ENCODE measurements at places on chromosomes 1 and 21.
A peak's percentile ranks its signal among the peaks of the same experiment; 100 is the strongest.

GRCh38 chr1:6359216-6360116 is 34.1 kb downstream of the ACOT7 start:
- DNase-seq = peak; percentile 73

- peak; percentile 54 for DNase-seq
Measured at GRCh38 chr1:200029035-200029821, 1.7 kb downstream of the NR5A2 start.

DNA sequence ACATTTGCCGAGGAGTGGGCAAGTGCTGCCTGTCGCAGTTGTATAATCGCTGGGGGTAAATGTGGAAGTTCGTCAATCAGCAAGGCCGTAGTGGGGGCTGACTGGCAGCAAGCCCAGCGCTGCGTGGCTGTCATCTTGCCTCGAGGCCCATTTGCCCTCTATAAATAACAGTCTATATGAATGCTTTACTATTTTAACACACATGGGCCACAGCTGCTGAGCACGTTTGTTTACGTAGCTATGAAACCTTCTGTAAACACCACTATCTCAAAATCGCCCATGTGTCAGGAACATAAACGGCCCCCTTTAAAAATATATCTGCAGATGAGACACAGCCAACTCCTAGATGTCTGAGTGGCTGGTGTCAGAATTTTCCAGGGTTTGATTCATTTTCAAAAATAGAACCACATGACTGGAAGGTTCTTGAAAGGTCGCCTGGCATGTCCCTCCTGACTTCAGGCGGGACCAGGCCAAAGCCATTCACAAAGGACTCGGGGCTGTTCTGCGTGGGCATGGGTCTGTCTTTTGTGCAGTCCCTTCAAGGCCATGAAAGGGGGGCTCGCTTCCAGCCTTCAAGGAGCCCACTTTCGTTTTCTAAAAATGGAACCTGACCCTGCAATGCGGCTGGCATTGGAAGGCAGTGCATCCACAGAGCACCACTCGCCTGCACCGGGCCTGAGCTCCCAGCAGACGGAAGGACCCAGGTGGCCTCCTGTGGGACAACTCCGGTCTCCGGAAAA is 205.5 kb downstream of the KCNJ6 start:
- no peak for DNase-seq

GRCh38 chr1:5680600-5680999 is 311.6 kb downstream of the NPHP4 start:
- no peak for DNase-seq

DNA sequence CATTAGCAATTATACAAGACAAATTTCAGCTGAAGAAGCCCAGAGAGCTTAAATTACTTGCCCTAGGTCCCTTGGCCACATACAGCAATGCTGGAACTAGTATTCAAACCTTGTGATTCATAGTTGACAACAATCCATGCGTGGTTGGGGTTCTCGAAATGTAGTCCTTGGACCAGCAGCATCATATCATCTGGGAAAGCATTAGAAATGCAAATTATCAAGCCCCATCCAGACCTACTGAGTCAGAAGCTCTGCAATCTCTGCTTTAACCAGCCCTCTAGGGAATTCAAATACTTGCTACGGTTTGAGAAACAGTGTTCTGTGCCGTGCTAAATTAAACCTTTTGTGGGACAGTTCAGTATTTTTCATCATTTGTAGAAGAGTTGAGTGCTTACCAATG is 65.1 kb downstream of the CLIC6 start:
- no peak for DNase-seq

GRCh38 chr1:93676427-93676826 is 5.2 kb downstream of the BCAR3 start:
- DNase-seq = no peak

- DNase-seq = no peak
Measured at GRCh38 chr1:177632923-177633615, 336.8 kb downstream of the SEC16B start.

DNA sequence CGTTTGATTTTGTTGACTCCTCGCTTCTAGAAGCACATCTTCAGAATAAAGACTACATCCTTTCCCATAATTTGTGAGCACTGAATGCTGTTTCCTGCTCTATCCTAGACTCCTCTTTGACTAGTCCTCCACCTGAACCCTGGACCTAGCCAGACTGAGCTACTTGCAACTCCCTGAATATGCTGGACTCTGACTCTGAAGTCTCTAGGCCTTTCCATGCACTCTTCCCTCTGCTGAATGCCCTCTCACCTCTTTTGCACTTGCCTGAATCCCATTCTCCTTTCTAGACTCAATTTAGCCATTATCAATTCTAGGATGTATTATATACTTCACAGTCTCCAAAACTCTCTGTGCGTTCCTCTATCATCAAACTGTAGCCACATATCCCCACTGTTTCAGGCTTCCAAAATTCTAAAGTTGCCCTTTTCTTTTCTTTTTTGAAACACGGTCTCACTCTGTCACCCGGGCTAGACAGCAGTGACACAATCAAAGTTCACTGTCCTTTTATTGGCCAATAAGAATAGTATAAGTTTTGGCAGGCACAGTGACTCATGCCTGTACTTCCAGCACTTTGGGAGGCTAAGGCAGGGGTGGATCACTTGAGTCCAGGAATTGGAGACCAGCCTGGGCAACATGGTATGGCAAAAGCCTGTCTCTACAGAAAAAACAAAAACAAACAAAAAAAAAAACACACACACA is 127.0 kb downstream of the LTN1 start:
- no peak for DNase-seq

DNA sequence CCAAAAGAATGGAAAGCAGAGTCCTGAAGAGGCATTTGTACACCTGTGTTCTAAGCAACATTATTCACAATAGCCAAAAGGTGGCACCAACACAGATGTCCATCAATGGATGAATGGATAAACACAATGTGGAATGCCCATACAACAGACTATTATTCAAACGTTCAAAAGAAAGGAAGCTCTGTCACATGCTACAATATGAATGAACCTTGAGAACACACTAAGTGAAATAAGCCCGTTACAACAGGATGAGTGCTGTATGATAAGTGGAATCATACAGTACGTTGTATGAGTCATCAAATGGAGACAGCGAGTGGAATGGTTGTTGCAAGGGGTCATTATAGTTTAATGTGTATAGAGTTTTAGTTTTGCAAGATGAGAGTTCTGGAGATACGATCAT is 80.1 kb downstream of the SH3BGR start:
- no peak for DNase-seq

DNA sequence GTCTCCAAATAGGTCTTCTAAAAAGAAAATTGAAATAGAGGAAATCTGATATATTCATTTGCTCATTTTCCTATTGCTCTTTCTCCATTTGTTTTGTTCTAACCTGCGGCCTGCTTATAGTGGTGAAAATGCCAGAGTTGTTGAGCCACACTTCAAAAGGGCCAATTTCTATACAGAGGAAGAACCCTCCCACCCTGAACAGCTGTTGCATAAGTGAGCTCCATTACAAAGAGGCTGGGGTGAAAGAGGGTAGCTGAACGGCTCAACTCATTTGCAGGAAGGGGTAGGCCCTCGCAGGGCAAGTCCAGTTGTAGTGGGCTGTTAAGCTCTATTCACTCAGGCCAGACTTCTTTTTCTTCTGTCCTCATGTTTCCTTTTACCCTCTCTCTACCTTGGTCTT is 8.8 kb downstream of the ADCY10 start:
- peak; percentile 43 for DNase-seq

- no peak for DNase-seq
Measured at GRCh38 chr21:44942566-44942965, 2.7 kb downstream of the SLX9 start.

DNA sequence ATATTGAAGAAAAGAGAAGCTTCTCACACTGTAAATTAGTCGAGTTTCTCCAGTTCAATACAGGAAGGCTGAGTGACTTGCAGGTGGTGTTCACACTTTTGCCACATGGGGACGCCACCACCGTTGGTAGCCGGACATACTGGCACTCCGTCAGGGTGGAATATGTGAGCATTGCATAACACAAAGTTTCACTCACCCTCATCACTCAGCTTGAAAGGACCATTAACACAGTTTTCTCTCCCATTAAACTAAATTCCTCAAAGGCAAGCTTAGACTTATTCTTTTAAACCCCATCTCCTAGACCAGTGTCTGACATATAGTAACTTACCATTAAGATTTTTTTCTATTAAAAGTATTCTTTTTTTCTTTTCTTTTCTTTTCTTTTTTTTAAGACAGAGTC is 105.3 kb upstream of the SERBP1 start:
- DNase-seq = peak; percentile 90

DNA sequence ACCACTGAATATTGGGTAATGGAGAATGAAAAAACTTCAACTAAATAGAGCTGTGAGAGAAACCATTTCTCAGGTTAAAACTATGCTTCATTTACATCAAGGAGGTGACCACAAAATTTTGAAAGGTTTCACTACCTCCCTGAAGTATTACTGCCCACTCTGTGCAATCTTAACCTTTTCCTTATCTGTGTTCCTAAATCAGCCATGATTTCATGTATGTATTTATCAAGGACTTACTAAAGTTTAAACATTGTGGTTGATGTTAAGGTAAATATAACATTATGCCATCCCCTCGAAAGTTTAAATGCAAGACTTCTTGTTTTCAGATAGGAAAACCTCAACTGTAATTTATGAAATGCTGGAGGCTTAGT is 84.4 kb downstream of the CLEC20A start:
- DNase-seq = no peak

DNA sequence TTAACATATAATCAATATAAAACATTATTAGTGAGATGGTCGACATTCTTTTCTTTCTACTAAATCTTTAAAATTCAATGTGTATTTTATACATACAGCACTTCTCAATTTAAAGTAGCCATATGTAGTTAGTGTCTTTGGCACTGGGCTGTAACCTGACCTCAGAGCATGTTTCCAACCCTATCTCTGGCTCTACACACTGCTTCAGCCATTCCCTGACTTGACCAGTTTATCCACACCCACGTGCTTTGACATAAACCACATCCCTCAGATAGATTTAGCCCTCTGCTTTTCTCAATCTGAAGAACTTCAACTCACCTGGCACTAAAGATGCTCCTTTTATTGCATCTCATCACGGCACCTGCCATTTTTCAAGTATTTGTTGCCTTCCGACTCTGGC is 58.3 kb downstream of the RGS2 start:
- no peak for DNase-seq

- no peak for DNase-seq
Measured at GRCh38 chr1:161705537-161705936, 1.5 kb upstream of the FCRLA start.

DNA sequence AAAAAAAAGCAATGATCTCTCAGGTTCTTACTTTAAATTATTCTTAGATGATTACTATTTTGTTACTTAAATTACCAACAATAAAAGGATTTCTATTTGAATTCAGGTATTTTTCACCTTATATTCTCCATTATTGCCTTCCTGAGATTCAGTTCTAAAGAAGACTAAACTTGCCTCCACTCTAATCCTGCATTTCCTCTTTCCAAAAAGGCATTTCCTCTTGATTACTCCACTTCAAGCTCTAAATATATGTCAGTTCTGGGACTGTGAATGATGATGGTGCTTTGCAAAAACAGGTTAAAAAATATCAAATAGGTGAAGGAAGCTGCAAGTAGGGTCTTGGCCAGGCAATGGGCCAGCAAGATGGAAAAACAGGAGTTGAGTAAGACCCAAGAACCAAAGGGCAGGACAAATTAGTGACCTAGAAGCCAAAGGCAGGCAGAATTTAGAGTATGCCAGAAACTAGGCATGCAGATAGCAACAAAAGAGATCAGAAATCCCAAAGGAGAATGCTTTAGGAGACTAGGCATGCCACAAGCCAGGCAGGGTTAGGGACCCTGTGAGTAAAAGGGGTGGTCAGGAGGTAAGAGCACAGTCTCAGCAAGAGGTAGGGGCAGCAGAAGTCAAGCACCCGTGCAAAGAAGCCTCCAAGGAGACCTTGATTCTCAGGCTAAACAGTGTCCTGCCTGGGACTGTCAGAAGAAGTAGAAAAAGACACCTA is 11.3 kb upstream of the DIPK1A start:
- DNase-seq = no peak

DNA sequence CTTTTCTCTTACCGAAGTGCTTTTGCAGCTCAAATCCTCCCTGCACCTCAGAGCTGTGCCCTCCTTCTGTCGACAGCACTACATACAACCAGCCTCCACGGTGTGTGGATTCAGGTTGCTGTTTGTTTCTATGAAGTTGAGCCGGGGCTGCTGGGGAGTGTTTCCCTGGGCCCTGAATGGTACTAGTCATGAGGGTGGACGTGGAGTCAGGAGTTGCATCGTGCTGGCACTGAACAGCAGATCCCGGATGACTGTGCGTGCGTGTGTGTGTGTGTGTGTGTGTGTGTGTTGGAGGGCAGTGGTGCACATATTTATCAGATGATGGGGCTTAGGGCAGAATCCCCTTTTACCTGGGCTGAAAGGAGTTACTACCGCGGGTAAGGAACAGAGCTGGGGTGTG is 47.0 kb downstream of the ACTL8 start:
- DNase-seq = no peak

- DNase-seq = no peak
Measured at GRCh38 chr1:41674522-41674921, 190.0 kb upstream of the EDN2 start.
